ENCODE measurements at places on chromosomes 16 and 17.

- no peak for DNase-seq
Measured at GRCh38 chr17:40471846-40472732, 28.8 kb downstream of the IGFBP4 start.

DNA sequence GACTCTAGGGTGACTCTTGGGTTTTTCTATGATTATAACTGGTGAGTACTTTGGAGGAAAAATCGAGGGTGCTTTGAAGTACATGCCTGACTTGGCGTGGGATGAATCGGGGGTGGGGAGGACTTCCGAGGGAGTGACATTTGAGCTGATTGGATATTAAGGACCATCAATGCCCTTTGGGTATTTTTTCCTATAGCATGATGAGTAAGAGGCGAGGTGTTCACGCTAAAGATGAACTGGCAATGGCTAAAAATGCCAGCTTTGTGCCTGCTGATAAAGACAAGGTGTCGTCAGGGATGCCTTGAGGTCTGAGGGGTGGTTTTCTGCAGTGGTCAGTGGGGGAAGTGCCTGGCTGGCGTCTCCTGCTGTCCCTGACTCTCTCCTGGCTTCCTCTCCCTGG is 25.3 kb downstream of the USP43 start:
- no peak for DNase-seq

- no peak for DNase-seq
Measured at GRCh38 chr17:8889458-8890210, 22.2 kb upstream of the PIK3R6 start.

- DNase-seq, result peak; percentile 59
Measured at GRCh38 chr17:70552230-70552981, 383.1 kb downstream of the KCNJ2 start.

DNA sequence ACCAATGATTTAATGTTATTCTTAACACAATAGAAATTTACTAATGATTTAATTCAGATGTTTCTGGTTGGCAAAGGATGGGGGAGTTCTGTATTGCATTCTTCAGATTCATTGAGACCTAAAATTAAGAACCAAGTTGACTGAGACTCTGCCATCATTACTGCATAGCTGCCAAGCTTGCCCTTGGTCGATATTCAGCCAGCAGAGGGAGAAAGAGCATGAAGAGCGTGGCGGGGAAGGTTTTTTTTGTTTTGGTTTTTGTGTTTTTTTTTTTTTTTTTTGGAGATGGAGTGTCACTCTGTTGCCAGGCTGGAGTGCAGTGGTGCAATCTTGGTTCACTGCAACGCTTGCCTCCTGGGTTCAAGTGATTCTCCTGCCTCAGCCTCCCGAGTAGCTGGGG is 659.4 kb upstream of the EEF2KMT start:
- DNase-seq, result no peak

DNA sequence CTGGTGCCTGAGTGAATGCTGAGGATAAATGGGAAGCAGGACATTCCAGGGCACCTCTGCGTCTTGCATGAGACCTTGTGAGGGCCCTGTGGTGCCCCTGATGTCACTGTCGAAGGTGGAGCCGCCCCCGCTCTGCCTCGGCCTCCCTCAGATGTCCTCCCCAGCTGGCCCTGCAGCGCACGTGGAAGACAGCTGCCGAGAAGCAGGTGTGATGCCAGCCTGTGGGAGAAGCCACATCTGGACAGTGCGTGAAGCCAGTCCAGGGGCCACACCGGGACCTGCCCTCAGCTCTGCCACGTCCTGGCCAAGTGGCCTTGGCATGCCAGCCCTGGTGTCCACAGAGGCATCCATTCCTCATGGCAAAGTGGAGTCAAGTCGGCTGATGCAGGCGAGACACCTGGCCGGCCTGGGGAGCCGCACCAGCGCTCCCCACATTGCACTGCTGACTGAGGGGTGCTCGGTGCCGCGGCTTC is 21.6 kb upstream of the METRNL start:
- no peak for DNase-seq

- no peak for DNase-seq
Measured at GRCh38 chr17:9364837-9365430, 210.7 kb downstream of the STX8 start.

- DNase-seq, result no peak
Measured at GRCh38 chr16:75264999-75265910, 13.8 kb upstream of the BCAR1 start.

DNA sequence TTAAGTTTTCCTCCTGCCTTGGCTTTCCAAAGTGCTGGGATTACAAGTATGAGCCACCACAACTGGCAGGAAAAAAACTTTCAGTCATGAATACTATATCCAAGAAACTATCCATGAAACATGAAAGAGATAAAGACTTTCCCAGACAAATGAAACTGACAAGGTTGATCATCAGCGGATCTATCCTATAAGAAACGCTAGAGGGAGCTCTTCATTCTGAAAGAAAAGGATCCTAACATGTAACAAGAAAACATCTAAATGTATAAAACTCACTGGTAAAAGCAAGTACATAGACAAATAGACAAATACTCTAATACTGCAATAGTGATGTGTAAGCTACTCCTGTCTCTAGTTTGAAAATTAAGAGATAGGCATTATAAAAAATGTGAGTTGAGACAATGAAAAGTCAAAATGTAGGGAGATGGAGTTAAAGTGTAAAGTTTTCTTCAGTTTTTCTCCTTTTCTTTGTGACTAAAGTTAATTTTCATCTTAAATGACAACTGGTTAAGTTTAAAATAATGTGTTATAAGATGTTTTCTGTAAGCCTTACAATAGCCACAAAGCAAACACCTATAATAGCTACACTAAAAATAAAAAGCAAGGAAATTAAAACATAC is 79.6 kb upstream of the TEKT1 start:
- DNase-seq, result peak; percentile 44

- DNase-seq, result no peak
Measured at GRCh38 chr17:21539146-21539545, 153.2 kb upstream of the KCNJ18 start.

GRCh38 chr16:77499373-77500285 is 64.8 kb upstream of the ADAMTS18 start:
- no peak for DNase-seq

DNA sequence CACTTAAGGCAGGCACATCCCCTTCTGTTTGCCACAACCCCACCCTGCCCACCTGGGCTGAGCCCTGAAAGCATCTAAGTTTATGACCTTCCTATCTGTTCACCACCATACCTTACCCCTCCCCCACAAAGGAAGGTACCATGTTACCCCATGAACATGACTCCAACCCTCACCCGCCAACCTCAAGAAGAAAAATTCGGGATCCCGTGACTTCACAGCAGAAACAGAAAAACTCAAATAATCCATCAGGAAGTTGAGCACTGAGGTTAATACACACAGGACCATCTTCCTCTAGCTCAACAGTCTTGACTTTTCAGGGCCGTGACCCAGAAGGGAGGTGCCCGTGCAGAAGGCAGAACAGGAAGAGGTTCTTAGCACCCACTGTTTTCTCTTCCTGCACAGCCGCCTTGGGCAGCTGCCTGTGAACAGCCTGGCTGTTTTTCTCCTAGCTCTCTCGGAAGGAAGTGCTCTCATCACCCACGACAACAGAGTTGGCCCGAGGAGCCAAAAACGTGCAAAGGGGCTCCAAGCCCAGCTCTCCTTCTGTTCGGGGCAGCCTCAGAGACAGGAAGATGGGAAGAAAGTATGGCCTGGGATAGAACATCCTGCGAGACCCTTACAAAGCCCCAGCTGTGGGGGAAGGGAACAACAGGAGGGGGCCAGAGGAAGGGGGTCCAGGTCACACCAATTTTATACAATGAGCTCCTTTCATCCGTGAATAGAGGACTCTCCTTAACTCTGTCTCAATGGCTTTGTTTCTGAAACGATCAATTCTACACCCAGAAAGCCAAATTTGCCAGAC is 101.1 kb downstream of the XYLT1 start:
- no peak for DNase-seq

DNA sequence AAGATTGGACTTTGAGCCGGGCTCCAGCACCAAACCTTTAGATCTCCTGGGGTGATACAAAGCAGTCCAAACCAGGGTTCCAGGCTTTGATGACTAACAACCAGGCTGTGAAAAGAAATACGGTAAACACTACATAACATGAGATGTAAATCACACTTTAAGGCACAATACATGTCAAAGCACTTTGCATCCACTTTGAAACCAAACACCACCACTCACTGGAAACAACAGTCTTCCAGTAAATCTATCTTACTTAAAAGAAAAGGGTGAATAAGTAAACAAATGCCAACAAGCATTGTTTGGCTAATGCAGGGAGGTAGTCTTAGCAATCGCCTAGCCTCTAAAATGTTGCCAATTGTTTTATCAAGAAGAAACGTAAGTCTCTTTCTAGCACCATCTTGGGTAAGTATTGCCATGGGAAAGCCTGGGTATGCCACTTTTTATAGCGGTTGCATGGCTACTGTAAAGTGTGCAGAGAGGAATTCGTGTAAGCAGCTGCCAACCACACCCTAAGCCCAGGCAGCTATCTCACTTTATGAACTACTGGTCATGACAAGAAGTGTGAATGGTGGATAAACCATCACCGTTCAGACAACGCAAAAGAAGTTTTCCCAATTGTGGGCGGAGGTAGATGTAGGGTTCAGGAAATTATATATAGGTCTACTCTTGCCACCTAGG is 267.4 kb upstream of the PSMD7 start:
- no peak for DNase-seq

DNA sequence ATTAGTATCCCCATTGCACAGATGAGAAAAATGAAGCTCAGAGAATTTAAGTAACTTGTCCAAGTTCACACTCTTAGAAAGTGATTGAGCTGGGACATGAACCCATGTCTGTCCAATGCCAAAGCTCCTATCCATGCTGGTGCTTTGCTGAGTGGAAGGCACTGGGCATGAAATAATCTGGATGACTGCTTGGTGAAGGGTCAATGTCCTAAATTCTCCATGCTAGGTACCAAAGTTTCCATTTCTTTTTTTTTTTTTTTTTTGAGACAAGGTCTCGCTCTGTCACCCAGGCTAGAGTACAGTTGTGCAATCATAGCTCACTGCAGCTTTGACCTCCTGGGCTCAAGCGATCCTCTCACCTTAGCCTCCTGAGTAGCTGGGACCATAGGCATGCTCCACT is 153.6 kb upstream of the ERCC4 start:
- DNase-seq, result no peak

- DNase-seq, result no peak
Measured at GRCh38 chr17:8692916-8693315, 51.7 kb downstream of the CCDC42 start.

GRCh38 chr16:72989579-72990551 is 58.1 kb downstream of the ZFHX3 start:
- DNase-seq, result no peak

- no peak for DNase-seq
Measured at GRCh38 chr17:38418062-38418692, 10.1 kb upstream of the ARHGAP23 start.

DNA sequence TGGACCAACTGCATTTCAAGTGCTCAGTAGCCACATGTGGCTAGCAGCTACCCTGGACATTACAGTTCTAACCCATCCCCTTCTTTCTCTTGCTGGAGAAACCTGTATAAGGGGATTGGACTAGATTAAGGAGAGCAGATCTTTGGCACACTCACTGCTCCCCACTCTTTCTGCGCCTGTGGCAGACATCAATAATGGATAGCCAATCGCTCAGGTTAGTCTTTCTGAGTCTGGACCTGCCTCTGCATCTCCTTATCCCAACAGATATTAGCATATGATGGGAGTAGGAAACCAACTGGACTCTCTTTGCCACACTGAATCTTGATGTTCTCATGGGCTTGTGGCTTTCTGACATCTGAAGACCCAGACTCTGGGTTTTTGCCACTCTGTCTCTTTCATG is 81.7 kb downstream of the IRX5 start:
- DNase-seq, result no peak

- no peak for DNase-seq
Measured at GRCh38 chr16:83835586-83836566, 28.1 kb downstream of the HSBP1 start.

Data from NCI-H1694 (cell line).